ENCODE measurements at places on chromosomes 1 and 21.
A peak's percentile ranks its signal among the peaks of the same experiment; 100 is the strongest.

GRCh38 chr21:36211660-36212512, 55.3 kb downstream of the DOP1B start:
- DNase-seq, result peak; percentile 90

GRCh38 chr1:50271968-50272578, 151.2 kb downstream of the DMRTA2 start:
- DNase-seq, result peak; percentile 31

DNA sequence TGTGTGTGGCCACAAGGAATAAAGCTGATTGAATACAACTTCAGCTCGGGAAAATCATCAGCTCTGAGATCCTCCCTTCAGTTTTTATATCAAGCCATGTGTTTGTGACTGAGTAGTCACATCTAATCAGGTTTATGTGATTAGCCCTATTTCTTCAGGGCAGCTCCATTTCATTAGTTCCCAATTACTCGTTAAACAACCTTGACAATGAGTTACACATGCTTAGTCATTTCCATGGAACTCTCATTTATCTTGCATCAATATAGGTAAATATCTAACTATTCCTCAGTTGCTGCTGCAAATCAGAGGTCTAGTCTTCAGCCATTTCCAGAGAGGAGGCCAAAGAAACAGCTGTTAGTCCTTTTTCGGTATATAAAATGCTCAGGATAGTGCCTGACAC, 16.3 kb downstream of the CRB1 start:
- no peak for DNase-seq

GRCh38 chr1:155608888-155609225, 1.2 kb upstream of the MSTO1 start:
- DNase-seq, result no peak

- DNase-seq, result no peak
Observed at GRCh38 chr1:192913683-192914082, 104.8 kb downstream of the RGS2 start.

DNA sequence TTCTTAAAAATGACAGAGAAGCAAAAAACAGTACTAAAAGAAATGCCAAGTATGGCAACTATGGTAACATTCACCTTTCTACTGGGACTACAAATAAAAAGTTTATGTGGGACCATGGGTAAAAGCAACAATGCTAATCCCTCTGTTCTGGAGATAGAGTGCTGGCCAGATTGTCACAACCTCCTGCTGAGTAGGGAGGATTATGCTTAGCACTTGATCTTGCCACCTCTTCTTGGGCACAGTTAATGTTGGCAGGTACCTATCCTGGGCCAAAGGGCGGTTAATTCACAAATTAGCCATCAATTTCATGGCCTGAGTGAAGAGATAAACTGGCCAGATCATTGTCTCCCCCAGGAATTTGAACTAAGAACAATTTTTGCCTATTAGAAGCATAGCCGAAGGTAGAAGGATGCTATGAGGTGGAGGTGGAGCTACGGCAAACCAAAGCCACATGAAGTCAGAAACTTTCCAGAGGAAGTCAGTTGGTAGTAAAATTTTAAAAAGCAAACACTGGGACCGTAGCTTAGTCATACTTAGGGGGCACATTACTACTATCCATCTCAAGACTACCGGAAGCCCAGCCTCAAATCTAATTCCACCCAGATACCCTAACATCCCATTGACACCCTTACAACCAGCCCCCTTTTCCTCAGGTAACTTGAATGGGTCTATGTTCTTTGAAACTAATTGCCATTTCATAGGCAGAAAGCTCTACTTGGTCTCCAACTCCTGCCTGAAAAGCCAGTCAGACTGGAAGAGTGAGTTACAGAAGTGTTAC, 2.7 kb downstream of the SCYL3 start:
- DNase-seq, result no peak

GRCh38 chr1:174407665-174408064, 40.1 kb upstream of the GPR52 start:
- DNase-seq, result peak; percentile 30

- no peak for DNase-seq
Observed at GRCh38 chr21:33023574-33024200, 2.0 kb upstream of the OLIG2 start.

GRCh38 chr1:198867182-198867581, 228.3 kb downstream of the PTPRC start:
- DNase-seq, result no peak

DNA sequence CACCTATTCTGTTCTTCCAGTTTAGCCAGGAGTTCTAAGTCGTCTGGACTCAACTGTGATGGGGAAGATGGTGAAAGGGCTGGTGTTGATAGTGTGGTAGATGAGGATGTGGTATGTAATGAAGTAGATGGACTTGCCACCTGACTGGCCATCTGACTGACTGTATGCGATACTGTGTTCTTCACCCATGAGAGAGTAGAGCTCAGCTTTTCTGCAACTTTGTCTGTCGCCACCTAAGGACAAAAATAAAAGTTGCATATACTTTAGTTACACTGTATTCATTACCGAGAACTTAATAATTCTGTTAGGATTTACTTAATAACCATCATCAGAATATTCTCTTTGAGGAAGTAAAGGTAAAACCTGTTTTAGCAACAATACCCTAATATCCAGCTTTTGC, 48.5 kb downstream of the EVI5 start:
- DNase-seq, result peak; percentile 24

DNA sequence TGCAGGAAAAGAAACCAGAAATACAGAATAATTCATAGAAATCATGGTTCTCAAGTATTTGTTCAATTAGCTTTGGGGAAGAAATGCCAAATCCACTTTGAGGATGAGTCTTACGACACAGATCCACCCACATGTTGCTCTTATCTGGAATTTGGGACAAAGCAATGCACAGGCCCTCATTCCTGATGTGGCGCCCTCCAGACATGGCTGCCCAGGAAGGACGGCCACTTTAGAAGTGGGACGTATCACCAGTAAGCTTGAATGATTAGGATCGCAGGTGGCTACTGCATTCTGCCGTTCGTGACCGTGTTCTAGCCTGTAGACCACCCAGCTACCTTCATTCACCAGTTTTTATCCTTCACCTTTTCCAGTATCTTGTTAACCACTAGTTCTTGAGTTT, 20.1 kb upstream of the NCMAP start:
- no peak for DNase-seq

DNA sequence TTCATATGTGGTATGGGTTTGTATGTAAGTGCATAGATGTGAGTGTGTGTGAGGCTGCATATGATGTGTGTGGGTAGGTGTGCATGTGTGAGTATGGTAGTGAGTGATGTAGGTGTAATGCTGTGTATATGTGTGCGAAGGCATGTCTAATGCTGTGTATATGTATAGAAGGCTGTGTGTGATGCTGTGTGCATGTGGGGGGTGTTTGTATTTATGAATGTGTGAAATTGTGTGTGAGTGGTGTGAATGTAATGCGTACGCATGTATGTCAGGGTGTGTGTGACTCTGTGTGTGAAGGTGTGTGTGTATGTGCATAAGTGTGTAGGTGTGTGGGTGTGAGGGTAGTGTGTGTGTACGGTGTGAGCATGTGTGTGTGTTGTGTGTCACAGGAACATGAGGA, 300.0 kb downstream of the OMA1 start:
- DNase-seq, result no peak

GRCh38 chr1:168483539-168483938, 60.3 kb downstream of the XCL2 start:
- DNase-seq, result peak; percentile 88

GRCh38 chr1:248800459-248800858, 25.3 kb downstream of the SH3BP5L start:
- DNase-seq, result no peak

- peak; percentile 6 for DNase-seq
Observed at GRCh38 chr1:11207898-11208611, 18.9 kb downstream of the ANGPTL7 start.

DNA sequence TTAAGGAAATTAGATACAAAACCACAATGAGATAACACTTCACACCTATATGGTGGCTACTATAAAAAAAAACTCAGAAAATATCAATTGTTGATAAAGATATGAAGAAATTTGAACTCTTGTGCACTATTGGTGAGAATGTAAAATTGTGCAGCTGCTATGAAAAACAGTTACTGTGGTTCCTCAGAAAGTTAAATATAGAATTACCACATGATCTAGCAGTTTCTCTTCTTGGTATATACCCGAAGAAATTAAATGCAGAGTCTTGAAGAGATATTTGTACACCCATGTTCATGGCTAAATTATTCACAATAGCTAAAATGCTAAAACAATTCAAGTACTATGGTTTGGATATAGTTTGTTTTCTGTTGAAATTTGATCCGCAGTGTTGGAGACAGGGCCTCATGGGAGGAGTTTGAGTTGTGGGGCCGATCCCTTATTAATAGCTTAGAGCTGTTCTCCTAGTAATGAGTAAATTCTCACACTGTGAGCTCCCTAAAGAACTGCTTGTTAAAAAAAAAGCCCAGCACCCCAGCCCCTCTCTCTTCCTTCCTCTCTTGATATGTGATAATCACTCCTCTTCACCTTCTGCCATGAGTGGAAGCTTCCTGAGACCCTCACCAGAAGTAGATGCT, 1412.1 kb downstream of the PLA2G4A start:
- no peak for DNase-seq

- DNase-seq, result no peak
Observed at GRCh38 chr21:18760247-18760646, 356.7 kb upstream of the TMPRSS15 start.

DNA sequence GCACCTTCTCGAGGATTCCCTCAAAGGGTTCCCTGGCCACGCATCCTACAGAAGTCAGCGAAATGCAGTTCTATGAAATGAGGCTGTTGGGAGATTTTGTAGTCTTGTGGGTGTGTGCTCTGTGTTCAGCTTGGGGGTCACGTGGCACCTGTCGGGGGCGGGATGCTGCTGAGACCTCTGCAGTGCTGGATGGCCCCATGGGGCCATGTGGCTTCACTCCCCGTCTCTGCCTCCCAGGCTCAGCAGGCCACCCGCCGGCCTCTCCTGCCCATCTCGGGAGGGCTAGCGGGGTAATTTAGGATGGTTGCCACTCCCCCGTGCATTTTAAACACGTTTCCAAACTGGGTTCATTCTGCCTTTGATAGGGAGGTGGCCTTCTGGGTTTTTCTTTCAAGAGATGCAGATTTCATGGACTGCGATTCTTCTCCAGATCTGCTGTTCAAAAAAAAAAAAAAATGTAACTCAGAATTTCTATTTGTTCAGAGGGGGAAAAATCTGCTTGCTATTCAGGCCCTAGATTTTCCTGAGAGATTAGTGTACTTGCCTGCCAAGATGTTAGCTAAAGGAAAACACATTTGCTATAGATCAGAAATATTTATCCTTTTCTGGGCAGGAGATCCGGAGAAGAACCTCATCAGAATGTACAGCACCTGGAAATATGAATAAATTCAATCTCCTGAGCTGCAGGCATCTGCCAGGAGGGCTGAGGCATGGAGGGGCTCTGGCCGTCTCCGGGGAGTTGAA, 277.2 kb upstream of the VAMP3 start:
- DNase-seq, result no peak

DNA sequence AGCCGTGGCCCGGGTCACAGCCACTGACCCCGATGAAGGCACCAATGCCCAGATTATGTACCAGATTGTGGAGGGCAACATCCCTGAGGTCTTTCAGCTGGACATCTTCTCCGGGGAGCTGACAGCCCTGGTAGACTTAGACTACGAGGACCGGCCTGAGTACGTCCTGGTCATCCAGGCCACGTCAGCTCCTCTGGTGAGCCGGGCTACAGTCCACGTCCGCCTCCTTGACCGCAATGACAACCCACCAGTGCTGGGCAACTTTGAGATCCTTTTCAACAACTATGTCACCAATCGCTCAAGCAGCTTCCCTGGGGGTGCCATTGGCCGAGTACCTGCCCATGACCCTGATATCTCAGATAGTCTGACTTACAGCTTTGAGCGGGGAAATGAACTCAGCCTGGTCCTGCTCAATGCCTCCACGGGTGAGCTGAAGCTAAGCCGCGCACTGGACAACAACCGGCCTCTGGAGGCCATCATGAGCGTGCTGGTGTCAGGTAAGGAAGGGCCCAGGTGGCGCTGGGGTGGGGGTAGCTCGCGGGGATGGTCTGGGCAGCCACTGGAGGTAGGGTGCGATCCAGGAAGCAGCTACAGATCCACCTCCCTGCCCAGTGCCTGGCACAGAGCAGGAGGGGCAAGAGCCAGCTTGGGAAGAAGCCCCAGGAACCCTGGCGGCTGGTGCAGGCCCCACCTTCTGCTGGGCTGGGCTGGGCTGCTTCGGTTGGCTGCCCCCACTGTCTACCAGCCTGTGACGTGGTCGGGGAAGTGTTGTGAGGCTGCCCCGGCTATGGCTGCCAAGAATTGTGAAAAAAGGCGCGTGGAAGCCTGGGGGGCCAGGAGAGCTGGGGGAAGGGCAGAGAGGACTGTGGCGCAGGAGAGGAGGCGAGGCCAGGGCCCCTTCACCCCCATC, 3.8 kb downstream of the CELSR2 start:
- DNase-seq, result no peak

Data from fibroblast of mammary gland (primary cell).